Right ventricle myocardium inferior (tissue), 1 donor: ENCODE measurements at places on chromosomes 1 and 21. TPM values are rescaled to one million over a fixed set of nuclear protein-coding genes. Genes with fewer than 3 reads are reported as not detected.

The LCE1F gene
- total RNA-seq = not detected

GRCh38 chr1:227612658-227613057 lies 49.3 kb downstream of the ZNF678 start:
- no peak for DNase-seq

The KDM5B gene
- total RNA-seq = 10.8 TPM

DNA sequence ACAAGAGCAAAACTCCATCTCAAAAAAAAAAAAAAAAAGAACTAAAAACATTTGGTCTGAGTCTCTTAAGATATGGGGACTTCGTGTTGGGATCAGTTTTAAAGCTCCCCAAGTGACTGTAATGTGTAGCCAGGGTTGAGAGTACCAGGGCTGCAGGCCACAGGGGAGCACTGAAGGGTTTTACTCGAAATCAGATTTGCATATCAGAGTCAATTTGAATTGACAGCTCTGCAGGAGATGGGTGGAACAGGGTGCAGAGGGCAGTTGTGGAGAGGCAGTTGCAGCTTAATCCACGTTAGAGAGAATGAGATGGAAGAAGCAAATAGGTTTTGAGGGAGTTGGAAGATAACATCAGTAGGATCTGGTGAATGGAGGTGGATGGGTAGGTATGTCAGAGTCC lies 20.6 kb upstream of the ELOA start:
- no peak for DNase-seq
